ENCODE measurements at places on chromosomes 4 and X.

GRCh38 chr4:123597586-123597985 lies 201.0 kb downstream of the SPRY1 start:
- no peak for DNase-seq

DNA sequence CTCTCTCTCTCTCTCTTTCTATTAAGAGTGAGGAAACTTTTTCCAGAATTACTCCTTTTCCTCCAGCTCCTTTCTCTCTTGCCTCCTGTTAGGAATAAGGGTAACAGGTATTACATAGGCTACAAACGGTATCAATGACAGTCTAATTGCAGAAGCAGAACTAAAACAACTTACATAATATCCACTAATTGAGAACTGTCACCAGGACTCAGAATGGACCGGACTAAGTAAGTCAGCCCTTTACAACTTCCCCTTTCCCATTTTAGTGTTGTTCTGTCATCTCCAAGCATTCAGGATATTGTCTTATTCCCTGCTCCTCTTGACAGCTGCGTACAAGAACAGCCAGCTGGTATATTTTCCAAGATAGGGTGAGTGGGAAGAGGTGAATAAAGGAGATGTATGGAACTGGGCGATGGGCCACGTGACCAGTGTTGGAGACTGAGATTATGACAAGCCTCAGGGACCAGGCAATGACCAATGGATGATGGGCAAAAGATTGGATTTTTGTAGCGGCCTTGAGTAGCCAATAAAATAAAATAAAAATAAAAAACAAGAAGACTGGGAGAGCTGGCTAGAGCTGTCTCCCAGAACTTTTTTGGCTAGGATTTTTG lies 2.3 kb upstream of the FNIP2 start:
- no peak for DNase-seq

DNA sequence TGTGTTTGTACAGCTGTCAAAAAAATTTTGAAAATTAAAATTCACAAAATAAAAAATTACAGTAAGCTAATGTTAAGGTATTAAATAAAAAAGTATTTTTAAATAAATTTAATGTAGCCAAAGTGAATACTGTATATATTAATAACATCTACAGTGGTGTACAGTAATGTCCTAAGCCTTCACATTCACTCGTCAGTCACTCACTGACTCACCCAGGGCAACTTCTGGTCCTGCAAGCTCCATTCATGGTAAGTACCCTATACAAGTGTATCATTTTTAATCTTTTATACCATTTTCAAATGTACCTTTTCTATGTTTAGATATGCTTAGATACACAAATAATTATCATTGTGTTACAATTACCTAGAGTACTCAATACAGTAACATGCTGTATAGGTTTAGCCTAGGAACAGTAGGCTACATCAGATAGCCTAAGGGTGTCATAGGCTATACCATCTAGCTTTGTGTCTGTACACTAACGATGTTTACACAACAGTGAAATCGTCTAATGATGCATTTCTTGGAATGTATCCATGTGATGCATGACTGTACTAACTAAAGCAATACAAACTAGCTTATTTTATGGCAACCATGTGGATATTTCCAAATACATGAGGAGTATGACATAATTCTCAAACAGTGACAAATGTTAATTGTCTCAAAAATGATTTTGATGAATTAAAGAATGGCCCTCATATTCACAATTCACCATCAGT lies 13.7 kb downstream of the DDX60 start:
- DNase-seq: peak; percentile 36

DNA sequence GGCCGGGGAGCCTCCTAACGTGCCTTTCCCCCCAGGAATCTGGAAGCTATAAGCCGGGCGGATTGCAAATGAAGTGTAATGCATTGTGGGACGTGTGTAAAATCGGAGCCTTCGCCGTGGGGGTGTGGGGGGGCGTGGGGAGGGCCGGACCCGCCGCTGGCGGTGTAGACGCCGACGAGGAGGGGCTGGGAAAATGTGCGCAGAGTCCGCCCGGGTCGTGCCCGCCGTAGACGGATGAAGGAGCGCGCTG lies 1.3 kb downstream of the STOX2 start:
- DNase-seq: no peak

DNA sequence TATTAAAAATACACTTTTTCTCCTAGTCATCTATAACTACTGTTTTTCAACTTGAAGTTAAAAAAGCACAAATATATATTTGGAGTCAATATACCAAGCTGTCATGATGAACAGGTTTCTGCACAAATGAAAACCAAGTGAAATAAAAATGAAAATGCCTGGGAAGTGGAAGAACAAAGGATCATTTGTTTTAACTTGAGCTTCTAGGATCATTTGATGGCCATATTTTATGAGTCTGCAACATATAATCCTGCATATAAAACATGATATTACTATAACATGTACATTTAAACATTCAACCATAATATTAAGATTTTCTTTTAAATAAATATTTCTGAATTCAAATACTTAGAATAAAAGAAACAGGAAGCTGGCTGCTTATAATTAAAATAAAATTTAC lies 8.5 kb upstream of the ARHGEF38 start:
- DNase-seq: no peak

DNA sequence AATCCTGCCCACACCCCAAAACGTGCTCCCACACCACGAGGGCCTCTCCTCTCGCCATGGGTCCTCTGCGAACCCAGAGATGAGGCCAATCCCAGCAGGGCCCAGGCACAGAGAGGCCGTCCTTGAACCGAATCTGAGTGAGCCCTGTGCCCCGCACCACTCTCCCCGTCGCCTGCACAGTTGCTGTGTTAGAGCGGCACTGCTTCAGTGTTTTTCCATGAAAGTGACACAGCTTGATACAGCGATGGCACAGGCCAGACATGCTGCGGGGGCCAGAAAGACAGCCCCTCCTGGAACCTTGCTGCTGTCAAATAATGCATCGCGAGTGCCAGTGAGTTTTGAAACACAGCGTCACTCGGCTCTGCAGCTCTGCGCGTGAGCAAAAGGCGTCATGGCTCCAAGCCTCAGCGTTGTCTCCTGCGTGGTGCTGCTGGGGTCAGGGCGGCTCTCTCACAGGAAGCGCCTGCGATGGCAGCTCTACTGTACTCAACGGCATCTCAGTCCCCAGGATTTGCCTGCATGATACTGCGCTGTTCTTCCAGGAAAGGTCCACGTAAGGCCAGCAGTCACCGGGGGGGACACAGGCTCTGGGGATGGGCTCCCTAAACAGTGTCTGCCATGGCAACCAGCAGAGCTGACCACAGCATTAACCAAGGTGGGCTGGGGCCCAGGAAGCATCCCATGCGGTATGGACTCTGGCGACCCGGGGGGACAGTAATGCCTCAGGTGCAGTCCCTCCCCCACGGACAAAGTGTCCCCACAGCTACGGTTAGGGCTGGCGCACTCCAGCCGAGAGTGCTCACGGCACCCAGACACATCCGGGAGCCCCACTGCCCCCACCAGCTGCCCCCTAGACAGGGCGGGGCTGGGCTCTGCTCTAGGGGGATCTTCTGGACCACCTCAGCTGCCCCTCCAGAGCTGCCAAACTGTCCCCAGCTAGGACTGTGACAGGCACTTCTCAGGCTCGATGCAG lies 63.1 kb downstream of the ACOX3 start:
- no peak for DNase-seq

- DNase-seq: no peak
Observed at GRCh38 chr4:145773581-145774234, 93.8 kb downstream of the C4orf51 start.

DNA sequence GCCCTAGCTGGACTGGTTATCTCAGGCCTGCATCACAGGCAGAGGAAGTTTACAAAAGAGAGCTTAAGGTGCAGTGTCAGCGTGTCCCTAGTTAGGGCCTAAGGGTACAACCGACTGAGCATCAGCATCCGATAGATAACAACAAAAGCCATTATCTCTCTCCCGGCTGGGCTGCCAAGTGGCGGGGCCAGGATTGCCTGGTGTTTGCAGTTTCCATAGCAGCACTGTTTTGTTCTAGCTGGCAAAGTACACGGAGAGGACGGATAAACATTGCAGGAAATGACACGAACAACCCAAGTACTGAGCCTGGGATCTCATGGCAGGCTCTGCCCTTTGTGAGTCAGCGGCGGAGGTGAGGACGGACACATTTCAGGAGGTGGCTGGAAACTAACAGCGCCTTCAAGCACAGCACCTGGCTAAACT lies 104.7 kb upstream of the NOCT start:
- DNase-seq: peak; percentile 96

DNA sequence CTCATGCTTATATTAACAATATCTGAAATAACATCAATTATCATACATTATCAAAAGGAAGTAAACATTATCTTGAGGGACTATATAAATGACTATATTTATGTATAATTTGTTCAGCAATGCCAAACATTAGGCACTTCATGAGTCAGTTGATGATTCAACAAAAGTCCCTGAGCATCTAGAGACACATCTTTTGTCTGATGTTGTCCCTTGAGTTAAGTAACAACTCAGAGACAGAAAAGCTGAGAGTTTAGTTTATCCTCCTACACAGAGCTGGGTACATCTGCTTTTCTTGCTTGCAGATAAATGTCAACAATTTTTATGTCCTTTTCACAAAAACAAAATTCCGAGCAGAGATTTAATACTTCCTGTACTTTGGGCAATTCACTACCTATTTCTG lies 311.1 kb downstream of the INPP4B start:
- DNase-seq: no peak

GRCh38 chrX:41481264-41482109 lies 34.3 kb downstream of the NYX start:
- no peak for DNase-seq

GRCh38 chr4:125702406-125702805 lies 387.7 kb downstream of the FAT4 start:
- DNase-seq: no peak

- DNase-seq: no peak
Observed at GRCh38 chrX:48530736-48531135, 8.8 kb upstream of the TBC1D25 start.

GRCh38 chrX:45622042-45622423 lies 421.4 kb upstream of the DIPK2B start:
- no peak for DNase-seq

DNA sequence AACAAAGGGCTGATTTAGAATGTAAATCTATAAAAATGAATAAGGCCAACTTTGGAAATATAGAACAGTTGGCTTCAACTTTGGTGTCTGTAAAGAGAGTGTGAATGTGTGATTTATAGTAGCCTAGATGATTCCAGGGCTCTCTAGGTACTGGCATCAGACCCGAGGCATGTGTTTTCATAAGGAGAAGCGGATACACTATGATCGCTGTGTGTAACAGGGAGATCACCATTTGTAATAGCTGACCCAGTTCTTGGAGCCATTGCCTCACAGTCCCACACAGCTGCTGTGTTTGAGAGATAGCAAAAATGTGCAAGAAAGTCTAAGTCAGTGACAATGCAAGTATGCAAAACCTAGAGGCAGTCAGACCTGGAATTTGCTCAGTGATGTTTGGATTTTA lies 135.1 kb downstream of the REPS2 start:
- DNase-seq: no peak

DNA sequence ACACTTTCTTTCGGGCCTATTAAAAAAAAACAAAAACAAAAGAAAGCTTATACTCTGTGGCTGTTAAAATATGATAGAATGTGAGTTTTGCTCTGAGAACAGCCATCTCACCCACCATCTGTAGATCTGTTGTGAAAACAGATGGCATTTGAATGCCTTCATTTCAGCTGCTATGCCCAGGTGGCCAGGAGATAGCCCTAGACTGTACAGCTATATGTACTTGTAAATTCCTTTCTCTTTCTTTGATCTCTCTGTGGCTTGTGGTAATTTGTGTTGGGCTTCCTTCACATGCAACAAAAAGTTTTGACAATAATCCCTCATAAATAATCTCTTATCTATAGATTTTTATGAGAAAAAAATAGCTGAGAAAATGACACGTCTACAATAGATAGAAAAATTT lies 38.1 kb downstream of the PNPLA4 start:
- DNase-seq: no peak

GRCh38 chr4:117489107-117489506 lies 403.7 kb upstream of the TRAM1L1 start:
- DNase-seq: no peak

- no peak for DNase-seq
Observed at GRCh38 chr4:115770046-115770543, 656.7 kb upstream of the NDST4 start.
